ENCODE measurements at places on chromosomes 16 and 17. TPM values are rescaled to one million over a fixed set of nuclear protein-coding genes. Genes with fewer than 3 reads are reported as not detected.

GRCh38 chr17:43864161-43864984, 17.4 kb downstream of the CD300LG start:
- no peaks in the 10 kb centered on the region for H3K36me3 ChIP-seq
- H3K27me3 ChIP-seq: peaks cover 20% of the 10 kb centered on the region
- DNase-seq: no peak
- no peaks in the 10 kb centered on the region for H3K4me1 ChIP-seq
- H3K27ac ChIP-seq: no peak overlapping the region
- H3K4me3 ChIP-seq: no peak overlapping the region

GRCh38 chr17:31820691-31821435, 38.2 kb downstream of the COPRS start:
- H3K4me3 ChIP-seq: no peak overlapping the region
- no peak for DNase-seq
- H3K27ac ChIP-seq: no peak overlapping the region
- H3K27me3 ChIP-seq: peaks cover 2% of the 10 kb centered on the region

DNA sequence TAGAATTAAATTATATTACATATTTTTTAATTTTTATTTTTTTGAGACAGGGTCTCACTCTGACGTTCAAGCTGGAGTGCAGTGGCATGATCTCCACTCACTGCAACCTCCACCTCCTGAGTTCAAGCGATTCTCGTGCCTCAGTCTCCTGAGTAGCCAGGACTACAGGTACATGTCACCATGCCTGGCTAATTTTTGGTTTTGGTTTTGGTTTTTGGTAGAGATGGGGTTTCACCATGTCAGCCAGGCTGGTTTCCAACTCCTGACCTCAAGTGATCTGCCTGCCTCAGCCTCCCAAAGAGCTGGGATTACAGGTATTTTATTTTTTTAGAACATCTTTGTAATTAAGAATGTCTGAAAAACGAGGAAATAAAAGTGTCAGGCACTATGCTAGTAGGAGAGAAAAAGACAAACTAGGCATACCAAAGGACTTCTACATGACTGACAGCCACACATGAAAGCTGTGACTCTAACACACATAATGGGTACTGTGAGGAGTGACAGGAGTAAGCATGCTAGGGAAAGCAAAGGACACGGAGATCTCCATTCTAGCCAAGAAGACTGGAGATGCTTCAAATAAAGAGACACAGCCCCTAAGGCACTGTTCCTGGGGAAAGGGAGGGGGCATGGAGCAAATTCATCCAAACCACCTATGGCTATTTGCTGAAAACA, 7.3 kb downstream of the GNA13 start:
- peak overlapping the region; percentile 76 for H3K27ac ChIP-seq
- no peaks in the 10 kb centered on the region for H3K27me3 ChIP-seq
- H3K36me3 ChIP-seq: peaks cover 78% of the 10 kb centered on the region
- H3K4me3 ChIP-seq: no peak overlapping the region

DNA sequence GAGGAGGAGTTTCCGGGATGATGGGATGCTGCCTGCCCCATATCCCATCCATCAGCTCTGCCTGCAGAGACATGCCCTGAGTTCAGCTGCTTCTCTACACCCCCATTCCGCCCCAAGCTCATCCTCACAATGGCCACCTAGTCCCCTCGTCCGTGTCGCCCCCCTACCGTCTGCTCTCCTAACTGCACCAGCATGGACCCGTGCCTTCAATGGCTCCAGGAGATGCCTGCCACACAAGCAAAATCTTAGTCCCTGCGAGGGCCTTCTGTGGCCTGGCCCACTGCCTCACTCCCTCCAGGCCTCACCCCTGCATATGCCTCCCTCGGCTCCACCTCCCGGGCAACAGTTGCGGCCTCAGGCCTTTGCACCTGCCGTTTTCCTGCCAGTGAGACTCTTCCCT, 1.8 kb upstream of the TELO2 start:
- peaks cover 12% of the 10 kb centered on the region for H3K4me1 ChIP-seq
- no peak overlapping the region for H3K27ac ChIP-seq
- H3K4me3 ChIP-seq: no peak overlapping the region
- DNase-seq: no peak

- no peak overlapping the region for H3K27ac ChIP-seq
- H3K4me3 ChIP-seq: no peak overlapping the region
- H3K27me3 ChIP-seq: no peaks in the 10 kb centered on the region
- no peaks in the 10 kb centered on the region for H3K36me3 ChIP-seq
These were observed 12.2 kb upstream of the OSGIN1 start for GRCh38 chr16:83940630-83941378.

DNA sequence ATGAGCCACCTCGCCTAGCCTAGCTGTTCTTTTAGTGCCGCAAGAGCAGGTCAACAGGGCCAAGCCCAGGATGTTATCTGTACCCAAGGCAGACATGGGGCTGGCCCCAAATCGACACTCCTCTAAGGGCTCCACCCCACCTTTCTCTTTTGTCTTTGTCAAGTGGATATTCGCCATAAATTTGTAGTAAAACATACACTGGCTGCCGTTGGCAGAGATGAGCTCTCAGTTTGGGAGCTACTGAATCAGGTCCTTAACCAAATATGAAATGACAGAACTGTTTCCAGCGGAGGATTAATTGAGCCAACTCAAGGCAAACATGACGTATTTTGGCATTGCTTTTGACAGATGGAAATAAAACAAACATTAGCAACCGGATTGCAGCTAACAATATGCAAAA, 556.9 kb upstream of the CDH5 start:
- no peak for DNase-seq
- H3K27me3 ChIP-seq: no peaks in the 10 kb centered on the region
- H3K4me1 ChIP-seq: no peaks in the 10 kb centered on the region
- H3K27ac ChIP-seq: no peak overlapping the region
- H3K36me3 ChIP-seq: no peaks in the 10 kb centered on the region
- H3K4me3 ChIP-seq: no peak overlapping the region

DNA sequence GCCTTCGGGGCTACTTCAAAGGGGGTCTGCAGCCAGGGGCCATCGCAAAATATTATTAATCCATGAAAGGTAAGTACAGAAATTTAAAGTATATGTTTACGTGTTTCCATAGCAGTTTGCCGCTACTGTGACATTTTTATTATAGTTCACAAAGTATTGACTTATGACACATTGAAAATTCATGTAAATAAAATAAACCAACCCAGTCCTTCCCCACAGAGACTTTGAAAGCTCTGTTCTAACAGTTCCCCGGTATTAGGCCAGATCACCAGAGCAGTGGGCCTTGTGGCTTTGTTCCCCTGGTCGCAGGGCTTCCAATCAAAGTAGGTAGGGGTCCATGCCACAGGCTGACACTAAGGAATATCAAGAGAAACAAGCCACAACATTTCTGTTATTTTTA, 13.9 kb downstream of the KIAA0753 start:
- H3K36me3 ChIP-seq: peaks cover 18% of the 10 kb centered on the region
- no peaks in the 10 kb centered on the region for H3K27me3 ChIP-seq
- H3K27ac ChIP-seq: no peak overlapping the region
- peaks cover 5% of the 10 kb centered on the region for H3K4me1 ChIP-seq
- no peak for DNase-seq

DNA sequence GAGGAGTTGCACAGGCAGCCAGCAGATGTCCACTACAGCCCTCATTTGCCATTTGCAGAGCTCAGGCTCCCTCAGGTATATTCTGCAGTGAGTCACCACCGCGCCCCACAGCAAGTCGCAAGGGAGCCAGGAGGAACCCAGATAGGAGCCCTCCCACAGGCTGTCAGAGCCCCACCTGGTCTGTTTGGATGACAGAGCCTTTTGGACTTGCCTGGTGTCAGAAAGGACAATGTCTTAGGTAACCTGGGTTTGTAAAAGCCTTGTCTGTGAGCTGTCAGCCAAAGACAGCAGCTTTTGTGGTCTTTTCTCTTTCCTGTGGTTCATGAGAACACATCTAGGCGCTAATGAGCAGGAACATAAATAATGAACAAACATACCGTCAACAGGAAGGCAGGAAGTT, 70.9 kb downstream of the GNAO1 start:
- peaks cover 38% of the 10 kb centered on the region for H3K4me1 ChIP-seq
- no peaks in the 10 kb centered on the region for H3K36me3 ChIP-seq
- peak; percentile 56 for DNase-seq
- H3K4me3 ChIP-seq: peak overlapping the region; percentile 24
- H3K27ac ChIP-seq: peak overlapping the region; percentile 83
- no peaks in the 10 kb centered on the region for H3K27me3 ChIP-seq

GRCh38 chr17:13114601-13115031, 96.8 kb upstream of the ELAC2 start:
- no peak overlapping the region for H3K4me3 ChIP-seq
- H3K36me3 ChIP-seq: no peaks in the 10 kb centered on the region
- no peaks in the 10 kb centered on the region for H3K4me1 ChIP-seq

GRCh38 chr16:20933589-20933988, 33.0 kb downstream of the LYRM1 start:
- no peak for DNase-seq
- H3K27me3 ChIP-seq: peaks cover 4% of the 10 kb centered on the region
- H3K4me3 ChIP-seq: no peak overlapping the region
- H3K36me3 ChIP-seq: no peaks in the 10 kb centered on the region
- H3K4me1 ChIP-seq: peaks cover 3% of the 10 kb centered on the region
- H3K27ac ChIP-seq: no peak overlapping the region

DNA sequence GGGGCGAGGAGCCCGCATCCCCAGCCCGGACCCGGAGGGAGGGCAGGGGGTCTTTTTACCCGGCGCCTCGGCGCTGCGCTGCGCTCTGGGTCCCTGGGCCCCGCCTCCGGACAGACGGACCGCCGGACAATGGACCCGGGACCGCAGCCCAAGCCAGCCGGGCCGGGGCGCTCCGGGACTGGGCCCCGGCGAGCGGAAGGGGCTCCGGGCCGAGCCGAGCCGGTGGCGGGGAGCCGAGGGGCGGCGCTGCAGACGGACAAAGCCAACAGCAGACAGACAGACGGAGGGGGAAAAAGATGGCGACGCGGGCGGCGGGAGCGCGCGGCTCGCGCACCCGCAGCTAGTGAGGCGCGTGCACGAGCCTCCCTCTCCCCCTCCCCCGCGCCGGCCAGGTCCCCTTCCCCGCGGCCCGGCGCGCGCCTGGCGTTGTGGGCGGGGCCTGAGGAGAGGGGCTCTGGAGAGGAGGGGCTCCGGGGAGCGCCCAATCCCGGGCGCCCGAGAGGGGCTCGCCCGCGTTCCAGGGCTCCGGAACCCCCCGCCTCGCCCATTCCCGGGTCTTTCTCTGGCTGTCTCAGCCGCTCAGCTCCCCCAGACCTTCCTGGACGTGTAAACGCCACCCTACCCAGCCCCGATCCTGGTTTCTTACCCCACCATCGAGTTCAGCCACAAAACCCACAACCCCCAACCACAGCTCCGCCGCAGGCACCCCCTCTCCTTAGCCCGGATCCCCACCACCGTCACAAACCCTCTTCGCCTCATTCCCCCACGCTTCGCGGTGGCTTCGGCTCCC, at the start of gene ZNF821:
ZNF821 (minus strand) TSS at position 334 of the 790 bp plus-strand sequence. CDS start 4,236 bp downstream, outside the sequence.
- H3K4me3 ChIP-seq: peak within 1 kb of the TSS; percentile 96
- H3K4me1 ChIP-seq: peaks cover 51% of the 10 kb centered on the region
- peak; percentile 69 for DNase-seq
- H3K27me3 ChIP-seq: peaks cover 15% of the 10 kb centered on the region
- peaks cover 18% of the 10 kb centered on the region for H3K36me3 ChIP-seq

DNA sequence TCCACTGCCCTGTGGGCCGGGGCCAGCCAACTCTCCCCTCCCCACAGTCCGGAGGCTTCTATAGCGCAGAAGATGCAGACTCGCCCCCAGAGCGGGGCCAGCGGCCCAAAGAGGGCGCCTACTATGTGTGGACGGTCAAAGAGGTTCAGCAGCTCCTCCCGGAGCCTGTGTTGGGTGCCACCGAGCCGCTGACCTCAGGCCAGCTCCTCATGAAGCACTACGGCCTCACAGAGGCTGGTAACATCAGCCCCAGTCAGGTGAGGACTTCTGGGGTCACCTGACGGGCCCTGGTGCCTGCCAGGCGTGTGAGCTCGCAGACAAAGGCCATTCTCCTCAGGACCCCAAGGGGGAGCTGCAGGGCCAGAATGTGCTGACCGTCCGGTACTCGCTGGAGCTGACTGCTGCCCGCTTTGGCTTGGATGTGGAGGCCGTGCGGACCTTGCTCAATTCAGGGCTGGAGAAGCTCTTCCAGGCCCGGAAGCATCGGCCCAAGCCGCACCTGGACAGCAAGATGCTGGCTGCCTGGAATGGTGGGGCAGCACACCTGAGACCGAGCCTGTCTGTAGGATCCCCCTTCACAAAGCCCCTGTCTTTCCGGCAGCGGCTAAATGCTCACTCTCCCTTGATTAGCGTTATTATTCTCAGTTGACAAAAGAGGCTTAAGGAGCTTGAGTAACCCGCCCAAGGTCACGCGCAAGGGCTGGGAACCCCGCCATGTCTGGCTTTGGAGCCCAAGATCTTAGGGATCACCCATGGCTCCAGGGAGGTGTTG, 3.9 kb downstream of the SPATA20 start:
- DNase-seq: no peak
- no peaks in the 10 kb centered on the region for H3K36me3 ChIP-seq
- H3K27me3 ChIP-seq: peaks cover 4% of the 10 kb centered on the region
- peaks cover 9% of the 10 kb centered on the region for H3K4me1 ChIP-seq
- no peak overlapping the region for H3K27ac ChIP-seq

DNA sequence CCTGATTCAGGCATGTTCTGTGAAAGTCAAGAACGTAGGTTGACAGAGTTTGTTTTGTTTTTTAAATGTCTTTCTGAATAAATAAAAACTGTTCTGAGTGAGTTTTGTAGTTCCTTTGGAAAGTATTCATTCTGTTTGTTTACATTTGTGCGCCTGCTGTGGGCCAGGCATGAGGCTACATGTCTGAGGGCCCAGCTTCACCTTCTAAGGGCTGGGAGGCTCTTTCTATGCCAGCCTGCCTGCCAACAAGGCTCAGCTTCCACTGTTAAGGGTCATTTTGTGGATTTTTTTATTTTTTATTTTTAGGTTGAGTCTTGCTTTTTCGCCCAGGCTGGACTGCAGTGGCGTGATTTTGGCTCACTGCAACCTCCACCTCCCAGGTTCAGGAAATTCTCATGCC, 6.1 kb downstream of the WWOX start:
- H3K36me3 ChIP-seq: peaks cover 6% of the 10 kb centered on the region
- no peaks in the 10 kb centered on the region for H3K27me3 ChIP-seq
- H3K4me1 ChIP-seq: peaks cover 12% of the 10 kb centered on the region
- no peak overlapping the region for H3K27ac ChIP-seq

- no peak overlapping the region for H3K4me3 ChIP-seq
- no peak overlapping the region for H3K27ac ChIP-seq
- no peak for DNase-seq
- no peaks in the 10 kb centered on the region for H3K36me3 ChIP-seq
- H3K27me3 ChIP-seq: no peaks in the 10 kb centered on the region
These were observed 8.6 kb upstream of the CDH1 start for GRCh38 chr16:68728523-68728922.

- no peak overlapping the region for H3K27ac ChIP-seq
- H3K27me3 ChIP-seq: no peaks in the 10 kb centered on the region
- no peak for DNase-seq
These were observed 19.2 kb downstream of the NF1 start for GRCh38 chr17:31113939-31114338.

KRTAP2-1 gene
- total RNA-seq: not detected

PPM1E gene
- total RNA-seq: not detected

ZNF423 gene
- not detected for total RNA-seq

FOXF1 gene
- total RNA-seq: not detected

KRTAP3-1 gene
- not detected for total RNA-seq

PITPNM3 gene
- total RNA-seq: 0.33 TPM

MYO15A gene
- total RNA-seq: 0.35 TPM

G6PC1 gene
- total RNA-seq: not detected

C16orf54 gene
- total RNA-seq: 88.3 TPM

BCL6B gene
- 0.40 TPM for total RNA-seq

RASD1 gene
- 0.42 TPM for total RNA-seq
